ENCODE measurements at places on chromosomes 2 and 18.

GRCh38 chr18:59311631-59312030, 6.8 kb downstream of the CPLX4 start:
- no peaks in the 10 kb centered on the region for H3K36me3 ChIP-seq
- DNase-seq, result no peak
- H3K27me3 ChIP-seq, result no peaks in the 10 kb centered on the region
- no peak overlapping the region for H3K4me3 ChIP-seq
- H3K4me1 ChIP-seq, result no peaks in the 10 kb centered on the region

GRCh38 chr2:118242216-118242615, 153.9 kb downstream of the INSIG2 start:
- DNase-seq, result no peak
- no peaks in the 10 kb centered on the region for H3K27me3 ChIP-seq
- H3K36me3 ChIP-seq, result no peaks in the 10 kb centered on the region
- no peaks in the 10 kb centered on the region for H3K4me1 ChIP-seq
- no peak overlapping the region for H3K27ac ChIP-seq
- H3K4me3 ChIP-seq, result no peak overlapping the region

DNA sequence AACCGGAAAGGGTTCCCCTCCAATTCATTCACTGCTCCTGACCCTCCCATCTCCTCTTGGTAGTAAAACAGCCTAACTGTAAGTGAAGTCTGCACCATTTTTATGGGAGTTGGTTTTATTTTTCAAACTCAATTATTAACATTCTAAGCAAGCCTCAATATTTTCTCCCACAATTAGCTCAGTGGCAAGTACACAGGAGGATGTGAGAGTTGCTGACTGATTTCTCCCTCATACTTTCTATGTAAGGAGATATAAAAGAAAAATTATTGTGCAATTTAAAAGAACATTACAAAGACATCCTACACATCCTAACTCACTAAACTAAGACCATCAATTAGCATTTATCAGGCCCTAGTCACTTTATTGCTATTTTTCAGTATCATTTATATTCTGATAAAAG, 73.9 kb downstream of the PIAS2 start:
- no peak overlapping the region for H3K27ac ChIP-seq
- DNase-seq, result no peak
- no peaks in the 10 kb centered on the region for H3K36me3 ChIP-seq
- no peak overlapping the region for H3K4me3 ChIP-seq
- H3K27me3 ChIP-seq, result no peaks in the 10 kb centered on the region

DNA sequence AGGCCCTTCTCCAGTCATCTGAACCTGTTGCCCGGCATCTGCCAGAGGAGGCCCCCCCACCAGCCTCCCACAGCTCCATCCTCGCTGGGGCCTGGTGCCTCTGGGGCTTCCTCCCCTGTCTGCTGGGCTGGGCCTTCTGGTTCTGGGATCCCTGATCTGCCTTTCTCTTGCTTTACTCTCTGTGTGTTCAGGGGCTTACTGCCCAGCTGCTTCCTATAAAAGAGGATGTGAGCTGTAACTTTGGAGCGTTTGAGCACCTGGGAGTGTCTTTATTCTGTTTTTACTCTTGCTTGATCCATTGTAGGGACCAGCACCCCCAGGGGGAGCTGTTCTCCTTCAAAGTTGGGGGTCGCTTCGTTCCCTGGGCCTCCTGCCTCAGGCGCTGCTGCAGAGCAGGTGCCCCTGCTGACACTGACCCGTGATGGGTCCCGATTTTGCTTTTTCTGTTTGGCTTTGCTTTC, 23.1 kb upstream of the FAHD2A start:
- no peaks in the 10 kb centered on the region for H3K36me3 ChIP-seq
- no peak overlapping the region for H3K27ac ChIP-seq
- H3K4me1 ChIP-seq, result no peaks in the 10 kb centered on the region

DNA sequence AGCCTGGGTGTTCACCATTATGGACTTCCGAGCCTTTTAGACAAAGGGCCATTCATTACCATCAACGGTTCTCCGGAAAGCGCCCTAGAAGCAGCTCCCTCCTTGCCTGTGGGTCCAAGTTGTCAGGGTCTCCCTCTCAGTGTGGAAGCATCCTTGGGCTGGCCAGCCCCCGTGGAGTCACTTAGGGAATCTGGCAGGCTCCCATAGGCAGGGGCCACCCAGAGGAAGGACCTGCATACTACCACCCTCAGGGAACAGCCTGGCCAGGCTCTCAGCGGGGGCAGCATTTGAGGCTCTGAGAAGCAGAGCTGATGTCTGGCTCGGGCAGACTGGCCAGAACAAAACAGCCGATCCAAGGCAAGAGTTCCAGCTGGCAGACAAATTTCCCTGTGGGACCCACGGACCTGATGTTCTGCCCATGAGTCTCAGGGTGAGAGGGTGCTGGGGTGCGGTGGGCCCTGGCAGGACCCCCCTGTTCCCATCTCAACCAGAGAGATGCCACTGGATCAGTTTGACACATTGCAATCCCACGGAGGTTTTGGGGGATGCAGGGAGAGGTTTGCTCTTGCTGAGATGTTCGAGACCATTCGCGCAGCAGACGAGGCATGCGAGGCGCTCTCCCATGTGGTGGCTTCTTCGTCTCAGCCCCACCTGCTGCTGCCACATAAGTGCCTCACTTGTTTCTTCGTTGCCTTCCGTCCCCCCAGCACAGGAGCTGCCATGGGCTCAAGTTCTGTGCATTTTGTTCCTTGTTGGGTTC, 56.9 kb downstream of the ACKR3 start:
- H3K4me3 ChIP-seq, result no peak overlapping the region
- H3K4me1 ChIP-seq, result no peaks in the 10 kb centered on the region
- no peaks in the 10 kb centered on the region for H3K36me3 ChIP-seq
- no peaks in the 10 kb centered on the region for H3K27me3 ChIP-seq
- DNase-seq, result no peak

DNA sequence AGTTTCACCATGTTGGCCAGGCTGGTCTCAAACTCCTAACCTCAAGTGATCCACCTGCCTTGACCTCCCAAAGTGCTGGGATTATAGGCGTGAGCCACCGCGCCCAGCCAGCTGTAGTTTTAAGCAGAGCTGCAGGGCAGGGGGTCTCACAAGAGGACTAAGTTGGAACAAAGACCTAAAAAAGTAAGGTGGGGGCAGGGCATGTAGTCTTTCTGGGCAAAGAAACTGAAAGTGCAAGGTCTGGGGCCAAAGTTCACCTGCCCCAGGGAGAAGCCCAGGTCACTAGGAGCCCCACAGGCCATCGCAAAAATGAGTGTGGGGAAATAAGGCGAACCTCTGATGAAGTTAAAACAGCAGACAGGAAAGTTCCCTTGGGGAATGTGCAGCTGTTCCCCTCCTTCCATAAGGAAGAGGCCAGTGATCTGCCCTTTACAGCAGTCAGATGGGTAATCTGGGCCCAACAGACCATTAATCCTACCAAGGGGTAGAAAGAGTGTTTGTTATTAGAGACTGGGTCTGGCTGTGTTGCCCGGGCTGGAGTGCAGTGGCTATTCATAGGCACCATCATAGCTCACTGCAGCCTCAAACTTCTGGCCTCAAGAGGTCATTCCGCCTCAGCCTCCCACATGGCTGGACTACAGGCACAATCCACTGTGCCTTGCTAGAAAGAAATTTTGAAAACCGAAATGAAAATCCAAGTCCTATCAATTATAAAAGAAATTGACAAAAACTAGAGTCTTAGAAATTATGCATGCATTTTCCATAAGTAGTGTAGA, 2.8 kb downstream of the SCLY start:
- H3K4me3 ChIP-seq, result no peak overlapping the region
- DNase-seq, result no peak
- no peaks in the 10 kb centered on the region for H3K4me1 ChIP-seq

- no peaks in the 10 kb centered on the region for H3K4me1 ChIP-seq
- peak; percentile 66 for DNase-seq
- H3K4me3 ChIP-seq, result peak within 1 kb of the TSS; percentile 88
- H3K27ac ChIP-seq, result no peak within 1 kb of the TSS
Measured at GRCh38 chr2:182715892-182716649, at the start of gene DNAJC10. TSS of gene DNAJC10 (plus strand) at chr2:182716257. CDS start at chr2:182718087, 1,830 bp downstream.

DNA sequence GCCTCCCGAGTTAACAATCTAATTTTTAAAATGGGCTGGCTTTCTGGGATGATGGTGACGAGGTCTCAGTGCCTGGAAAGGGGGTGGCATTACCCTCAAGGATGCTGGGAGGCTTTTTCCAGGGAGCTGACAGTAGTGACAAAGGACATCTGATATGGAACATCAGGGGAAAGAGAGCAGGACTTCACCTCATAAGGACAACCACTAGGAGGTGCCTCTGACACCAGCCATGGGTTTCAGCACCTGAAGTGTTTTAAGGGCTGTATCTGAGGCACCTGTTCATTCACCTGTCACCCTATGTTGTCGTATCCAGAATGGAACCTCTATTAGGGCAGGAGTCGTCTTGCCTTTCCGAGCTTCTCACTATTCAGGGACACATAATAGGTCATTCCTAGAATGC, 10.8 kb downstream of the IL36B start:
- no peak overlapping the region for H3K4me3 ChIP-seq
- no peaks in the 10 kb centered on the region for H3K27me3 ChIP-seq
- no peaks in the 10 kb centered on the region for H3K36me3 ChIP-seq
- no peak for DNase-seq
- no peak overlapping the region for H3K27ac ChIP-seq

- DNase-seq, result no peak
- peak overlapping the region; percentile 14 for H3K4me3 ChIP-seq
- H3K36me3 ChIP-seq, result no peaks in the 10 kb centered on the region
Measured at GRCh38 chr2:176553685-176554100, 284.5 kb downstream of the MTX2 start.

GRCh38 chr18:22465859-22466457, 48.2 kb upstream of the CTAGE1 start:
- no peak overlapping the region for H3K4me3 ChIP-seq
- no peaks in the 10 kb centered on the region for H3K27me3 ChIP-seq
- no peaks in the 10 kb centered on the region for H3K4me1 ChIP-seq
- DNase-seq, result no peak
- no peaks in the 10 kb centered on the region for H3K36me3 ChIP-seq

- no peak overlapping the region for H3K4me3 ChIP-seq
- DNase-seq, result no peak
- H3K27ac ChIP-seq, result no peak overlapping the region
- no peaks in the 10 kb centered on the region for H3K27me3 ChIP-seq
- no peaks in the 10 kb centered on the region for H3K4me1 ChIP-seq
Measured at GRCh38 chr2:12479065-12479601, 237.6 kb upstream of the TRIB2 start.

DNA sequence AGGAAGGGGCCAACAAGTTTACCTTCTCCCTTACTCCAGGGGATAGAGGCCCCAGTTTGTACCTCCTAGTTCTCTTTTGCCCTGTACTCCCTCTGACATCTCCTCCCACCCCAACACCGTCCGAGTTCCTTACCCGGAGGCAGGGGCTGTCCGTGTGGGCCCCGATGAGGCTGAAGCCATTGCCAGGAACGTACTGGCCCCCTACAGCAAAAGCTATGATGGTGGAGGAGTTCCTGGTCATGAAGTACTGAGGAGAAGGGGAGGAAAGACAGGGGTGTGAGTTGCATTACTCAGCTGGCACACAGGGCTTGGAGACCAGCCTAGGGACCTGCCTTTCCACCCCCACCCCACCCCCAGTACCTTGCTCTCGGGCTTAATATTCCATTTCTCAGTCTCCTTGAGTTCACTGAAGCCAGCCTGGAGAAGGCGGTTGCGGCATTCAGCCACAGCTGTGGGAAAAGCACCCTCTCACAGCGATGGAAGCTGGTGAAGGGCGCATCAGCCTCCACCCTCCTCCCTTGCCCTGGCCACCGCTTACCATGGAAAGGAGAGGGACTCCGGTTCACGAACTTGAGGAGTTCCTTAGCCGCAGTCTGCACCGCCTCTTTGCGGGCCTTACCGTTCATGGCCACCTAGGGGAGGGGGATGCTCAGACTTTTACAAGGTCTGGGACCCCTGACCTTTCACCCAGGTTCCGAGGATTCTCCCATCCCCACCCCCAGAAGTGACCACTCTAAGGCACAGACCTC, 1.0 kb downstream of the DNPEP start:
- peaks cover 25% of the 10 kb centered on the region for H3K36me3 ChIP-seq
- H3K4me3 ChIP-seq, result peak overlapping the region; percentile 82
- H3K27ac ChIP-seq, result no peak overlapping the region

DNA sequence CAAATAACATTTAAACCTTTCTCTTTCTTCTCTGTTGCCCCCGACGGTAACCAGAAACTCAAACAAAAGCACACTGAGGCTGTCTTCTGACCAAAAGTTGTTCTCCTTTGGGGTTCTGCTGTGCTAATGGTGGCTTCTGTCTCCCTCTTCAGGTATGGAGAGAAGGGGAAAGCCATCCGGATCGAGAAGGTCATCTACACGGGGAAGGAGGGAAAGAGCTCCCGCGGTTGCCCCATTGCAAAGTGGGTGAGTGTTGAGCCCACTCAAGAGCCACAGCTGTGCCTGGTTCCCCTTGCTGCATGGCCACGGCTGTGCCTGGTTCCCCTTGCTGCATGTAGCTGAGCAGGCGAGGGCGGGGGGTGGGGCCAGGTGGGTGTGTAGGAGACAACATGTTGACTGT, 67.4 kb downstream of the BOLA3 start:
- no peak overlapping the region for H3K27ac ChIP-seq
- no peaks in the 10 kb centered on the region for H3K4me1 ChIP-seq
- H3K4me3 ChIP-seq, result no peak overlapping the region
- no peaks in the 10 kb centered on the region for H3K27me3 ChIP-seq
- H3K36me3 ChIP-seq, result peaks cover 5% of the 10 kb centered on the region

GRCh38 chr2:232327105-232328031, 51.2 kb upstream of the ALPP start:
- DNase-seq, result peak; percentile 66
- no peak overlapping the region for H3K27ac ChIP-seq
- no peaks in the 10 kb centered on the region for H3K27me3 ChIP-seq
- H3K36me3 ChIP-seq, result no peaks in the 10 kb centered on the region
- H3K4me1 ChIP-seq, result peaks cover 3% of the 10 kb centered on the region

GRCh38 chr2:119549241-119549640, 5.0 kb downstream of the CFAP221 start:
- no peaks in the 10 kb centered on the region for H3K27me3 ChIP-seq
- no peaks in the 10 kb centered on the region for H3K36me3 ChIP-seq
- no peaks in the 10 kb centered on the region for H3K4me1 ChIP-seq
- DNase-seq, result no peak
- no peak overlapping the region for H3K27ac ChIP-seq

GRCh38 chr2:189570570-189571031, 10.0 kb downstream of the SLC40A1 start:
- DNase-seq, result no peak
- H3K27ac ChIP-seq, result no peak overlapping the region
- no peak overlapping the region for H3K4me3 ChIP-seq
- no peaks in the 10 kb centered on the region for H3K4me1 ChIP-seq

- no peak overlapping the region for H3K4me3 ChIP-seq
- no peaks in the 10 kb centered on the region for H3K27me3 ChIP-seq
- H3K4me1 ChIP-seq, result no peaks in the 10 kb centered on the region
- H3K27ac ChIP-seq, result no peak overlapping the region
- no peaks in the 10 kb centered on the region for H3K36me3 ChIP-seq
Measured at GRCh38 chr2:140718999-140719398, 1411.8 kb downstream of the LRP1B start.

GRCh38 chr18:13067124-13067523, 76.0 kb downstream of the CEP192 start:
- H3K36me3 ChIP-seq, result peaks cover 18% of the 10 kb centered on the region
- no peak overlapping the region for H3K4me3 ChIP-seq
- no peak for DNase-seq

All from iPS DF 6.9 (cell line).